Activated CD8-positive, alpha-beta memory T cell treated with anti-CD3 and anti-CD28 coated beads, Interleukin-2, amount 10 ng/mL, durations not matched to agents 7 days and 5 days (primary cell): ENCODE measurements at places on chromosomes 11 and 22.

DNA sequence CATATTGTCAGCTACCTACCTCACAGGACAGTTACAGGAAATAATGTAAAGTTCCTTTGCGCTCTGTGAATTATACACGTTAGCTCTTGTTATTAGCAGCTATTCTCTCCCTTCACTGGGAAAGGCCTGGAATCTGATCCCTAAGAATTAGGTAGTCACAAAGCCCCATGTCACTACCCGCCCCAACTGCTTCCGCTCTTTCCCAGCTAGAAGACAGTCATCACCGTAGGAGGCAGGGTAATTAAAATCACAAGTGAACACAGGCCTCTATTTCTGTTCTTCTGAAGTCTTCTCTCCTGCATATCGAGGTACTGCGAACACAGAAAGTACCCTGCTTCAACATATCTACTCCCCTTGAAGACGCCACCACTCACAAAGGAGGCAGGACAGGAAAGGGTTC is 12.6 kb upstream of the AHNAK start:
- DNase-seq, result no peak

GRCh38 chr22:39301108-39301507 is 18.3 kb downstream of the RPL3 start:
- DNase-seq, result no peak

DNA sequence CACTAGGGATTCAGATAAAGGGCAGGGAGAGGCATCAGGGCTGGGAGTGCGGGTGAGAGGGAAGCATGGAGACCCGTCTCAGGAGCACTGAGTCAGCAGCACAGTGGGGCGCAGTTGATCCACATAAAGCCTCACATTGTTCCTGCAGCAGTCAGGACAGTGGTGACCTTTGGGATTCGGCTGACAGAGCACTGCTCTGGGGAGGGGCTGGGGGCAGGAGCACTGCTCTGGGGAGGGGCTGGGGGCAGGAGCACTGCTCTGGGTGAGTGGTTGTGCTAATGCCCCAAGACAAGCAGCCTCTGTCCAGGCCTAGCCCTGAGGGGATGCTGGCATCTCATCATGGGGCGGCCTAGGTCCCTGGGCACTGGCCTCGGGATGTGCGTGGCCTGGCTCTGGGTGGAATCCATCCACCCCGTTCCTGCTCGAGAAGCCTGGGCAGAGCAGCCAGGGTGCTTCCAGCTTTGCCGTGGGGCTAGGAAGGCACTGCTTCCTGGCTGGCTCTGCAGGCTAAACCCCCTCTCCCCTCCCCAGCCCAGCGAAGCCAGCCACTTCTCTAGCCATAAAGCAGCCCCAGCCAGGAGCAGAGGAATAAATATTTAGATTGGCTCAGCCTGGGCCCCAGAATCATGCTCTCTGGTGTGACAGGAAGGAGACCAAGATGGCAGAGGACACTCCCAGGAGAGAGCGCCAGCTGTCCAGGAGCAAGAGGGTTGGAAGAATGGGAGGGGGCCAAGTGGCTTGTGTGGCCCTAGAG is 7.3 kb downstream of the OAF start:
- no peak for DNase-seq

DNA sequence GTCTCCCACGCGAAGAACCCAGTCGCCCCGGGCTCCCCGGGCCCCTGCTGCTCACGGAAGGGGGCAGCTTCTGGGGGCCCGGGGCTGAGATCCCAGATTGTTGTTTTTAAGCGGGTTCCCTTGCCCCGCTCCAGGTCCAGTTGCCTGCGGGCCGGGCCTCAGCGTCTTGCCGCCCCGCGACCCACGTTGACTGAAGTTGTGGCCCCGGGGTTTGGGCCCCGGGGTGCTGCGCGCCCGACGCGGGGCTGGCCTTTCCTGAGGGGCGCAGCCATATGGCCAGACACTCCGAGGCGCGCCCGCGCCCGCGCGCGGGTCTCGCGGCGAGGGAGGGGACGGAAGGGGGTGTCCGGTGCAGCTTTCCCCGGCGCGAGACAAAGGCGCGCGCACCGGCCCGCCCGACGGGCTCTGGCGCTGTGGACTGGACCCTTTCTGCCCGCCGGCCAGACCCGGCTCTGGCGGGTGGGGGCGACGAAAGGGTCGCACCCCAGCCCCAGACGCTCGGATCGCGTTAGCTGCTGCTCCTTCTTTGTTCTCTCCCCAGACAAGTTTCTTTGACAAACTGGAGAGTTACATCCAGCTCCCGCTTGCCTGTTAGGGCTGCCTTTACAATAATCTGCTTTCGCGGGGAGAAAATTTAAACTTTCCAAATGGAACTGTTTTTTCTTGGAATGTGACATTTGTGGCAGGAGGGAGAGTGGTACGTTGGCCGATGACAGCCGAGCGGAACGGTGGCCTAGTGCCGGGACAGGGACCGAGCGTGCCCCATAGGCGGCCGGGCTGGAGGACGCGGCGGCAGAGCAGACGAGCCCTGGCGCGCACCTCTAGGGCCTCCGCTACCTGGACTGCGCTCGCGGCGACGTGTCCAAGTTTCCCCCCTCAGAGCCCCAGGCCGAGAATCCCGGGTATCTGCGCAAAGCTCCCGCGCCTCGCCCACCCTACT is 716 bp downstream of the AMOTL1 start:
- no peak for DNase-seq

DNA sequence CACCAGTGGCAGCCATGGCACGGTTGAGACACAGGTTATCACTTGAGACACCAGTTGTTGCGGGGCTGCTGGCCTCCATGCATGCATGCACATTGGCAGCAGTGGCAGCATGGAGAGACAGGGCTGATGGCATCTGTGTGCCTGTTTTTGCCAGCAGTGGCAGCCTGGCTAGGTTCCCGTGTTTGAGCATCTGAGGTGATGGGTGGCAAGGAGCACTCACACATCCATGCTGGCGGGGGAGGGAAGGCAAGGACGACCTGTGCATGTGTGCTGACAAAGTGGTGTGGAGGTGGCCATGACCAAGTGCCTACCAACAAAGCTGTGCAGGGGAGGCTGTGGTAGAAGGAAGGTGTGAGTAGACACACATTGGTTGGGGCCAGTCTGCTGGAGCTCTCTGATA is 133.5 kb downstream of the CNTN5 start:
- no peak for DNase-seq

- no peak for DNase-seq
Observed at GRCh38 chr22:35349704-35350538, 31.0 kb upstream of the HMOX1 start.

GRCh38 chr11:112564228-112564955 is 303.7 kb upstream of the PLET1 start:
- DNase-seq, result no peak

DNA sequence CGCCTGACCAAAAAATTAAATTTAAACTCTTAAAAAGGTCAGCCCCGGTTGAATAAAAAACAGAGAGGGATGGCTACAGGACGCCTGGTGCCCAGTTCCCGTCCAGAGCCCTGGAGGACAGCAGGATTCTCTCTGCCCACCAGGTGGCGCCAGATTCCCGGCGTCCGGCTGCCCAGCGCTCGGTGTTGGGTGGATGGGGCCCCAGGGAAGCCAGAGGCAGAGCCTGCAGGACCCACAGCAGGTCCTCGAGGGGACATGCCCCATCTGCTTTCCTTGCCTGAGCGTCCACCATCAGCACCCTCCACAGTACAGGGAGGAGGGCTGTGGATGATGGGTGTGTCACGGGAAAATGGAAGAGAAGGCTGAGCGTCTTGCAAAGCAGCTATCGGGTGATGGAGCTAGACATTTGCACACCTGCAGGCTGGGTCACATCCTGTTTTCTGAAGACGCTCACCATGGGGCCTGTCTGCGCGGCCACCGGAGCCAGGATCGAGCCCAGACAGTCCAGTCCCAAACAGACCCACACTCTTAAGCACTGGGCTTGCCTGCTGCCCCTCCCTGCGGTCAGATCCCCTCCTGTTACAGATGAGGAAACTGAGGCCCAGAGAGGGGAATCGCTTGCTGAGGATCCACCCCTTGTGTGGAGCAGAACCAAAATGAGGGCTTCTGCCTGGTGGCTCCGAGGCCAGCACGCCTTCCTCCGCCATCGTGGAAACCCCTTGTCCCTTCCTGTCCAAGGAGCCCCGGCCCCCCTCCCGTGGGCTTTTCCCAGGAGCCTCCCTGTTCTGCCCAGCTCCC is 18.5 kb upstream of the CBX7 start:
- DNase-seq, result peak; percentile 87

DNA sequence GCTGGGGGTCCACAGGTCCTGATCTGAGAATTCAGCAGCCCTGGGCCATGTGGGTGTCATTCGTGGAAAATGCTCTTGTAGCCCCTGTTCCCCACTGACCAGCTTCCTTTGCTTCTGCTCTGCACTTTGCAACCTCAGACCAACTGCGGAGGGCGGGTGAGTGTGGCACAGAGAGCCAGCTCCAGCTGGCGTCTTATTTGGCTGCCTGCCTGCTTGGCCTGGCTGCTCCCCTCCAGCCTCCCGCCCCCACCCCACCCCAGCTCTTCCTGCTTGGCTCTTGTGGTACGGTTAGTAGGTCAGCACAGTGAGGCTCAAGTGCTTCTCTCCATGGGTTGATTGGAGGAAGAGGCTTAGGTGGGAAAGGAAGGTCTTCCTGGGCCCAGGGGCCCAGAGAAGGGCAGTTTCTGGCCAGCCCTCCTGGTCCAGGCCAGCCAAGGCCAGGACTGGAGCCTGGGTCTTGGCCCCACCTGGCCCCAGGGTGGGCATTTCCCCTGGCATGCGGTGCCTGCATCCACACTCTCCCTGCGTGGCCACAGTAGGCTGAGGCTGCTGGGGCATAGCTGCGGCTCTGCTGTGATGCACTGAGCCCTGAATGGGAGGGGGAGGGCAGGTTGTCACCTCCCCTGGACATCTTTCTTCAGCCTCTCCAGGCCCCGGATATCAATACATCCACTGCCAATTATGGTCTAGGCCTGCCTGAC is 26.5 kb downstream of the MYO7A start:
- DNase-seq, result no peak

DNA sequence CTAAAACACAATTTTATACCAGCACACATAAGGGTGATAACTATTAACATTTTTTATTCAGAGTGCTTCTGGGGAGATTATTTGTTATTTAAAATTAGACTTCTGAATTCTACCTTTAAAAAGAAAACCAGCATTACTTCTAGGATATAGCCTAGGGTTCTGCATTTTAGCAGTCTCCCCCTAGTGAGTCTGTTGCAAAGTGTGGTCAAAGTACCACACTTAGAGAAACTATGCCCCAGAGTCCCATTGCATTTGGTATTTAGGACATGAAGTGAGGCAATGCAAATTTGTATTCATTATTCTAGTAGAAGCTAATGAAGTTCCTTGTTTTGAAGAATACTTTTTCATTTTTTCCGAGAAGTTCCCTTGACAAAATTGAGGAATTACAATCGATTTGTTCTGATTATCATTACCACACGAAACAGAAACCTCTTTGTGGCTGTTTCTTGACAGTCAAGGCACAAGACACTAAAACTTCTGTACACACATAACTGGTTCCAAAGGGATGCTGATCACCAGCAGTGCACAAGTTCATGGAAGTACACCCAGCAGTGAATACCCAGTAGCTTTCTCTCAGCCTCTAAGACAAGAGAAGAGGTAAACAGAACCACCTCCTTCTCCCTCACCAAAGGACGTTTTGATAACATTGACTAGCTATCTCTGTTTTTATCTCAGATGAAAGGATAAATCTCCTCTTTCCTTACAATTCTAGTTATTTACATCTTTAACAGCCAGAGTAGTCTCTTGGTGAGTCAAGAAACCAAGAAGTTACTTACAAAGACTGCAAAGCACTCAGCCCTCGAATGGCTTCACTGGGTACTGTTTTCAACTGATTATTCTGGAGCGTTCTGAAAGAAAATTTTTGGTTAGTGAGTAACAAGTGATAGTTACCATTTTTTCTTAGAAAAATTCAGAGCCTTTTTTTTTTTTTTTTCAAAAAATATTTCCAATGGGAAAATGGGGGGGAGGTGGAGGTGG is 27.6 kb upstream of the CCDC34 start:
- DNase-seq, result no peak

GRCh38 chr11:86128914-86129313 is 60.0 kb upstream of the PICALM start:
- no peak for DNase-seq

DNA sequence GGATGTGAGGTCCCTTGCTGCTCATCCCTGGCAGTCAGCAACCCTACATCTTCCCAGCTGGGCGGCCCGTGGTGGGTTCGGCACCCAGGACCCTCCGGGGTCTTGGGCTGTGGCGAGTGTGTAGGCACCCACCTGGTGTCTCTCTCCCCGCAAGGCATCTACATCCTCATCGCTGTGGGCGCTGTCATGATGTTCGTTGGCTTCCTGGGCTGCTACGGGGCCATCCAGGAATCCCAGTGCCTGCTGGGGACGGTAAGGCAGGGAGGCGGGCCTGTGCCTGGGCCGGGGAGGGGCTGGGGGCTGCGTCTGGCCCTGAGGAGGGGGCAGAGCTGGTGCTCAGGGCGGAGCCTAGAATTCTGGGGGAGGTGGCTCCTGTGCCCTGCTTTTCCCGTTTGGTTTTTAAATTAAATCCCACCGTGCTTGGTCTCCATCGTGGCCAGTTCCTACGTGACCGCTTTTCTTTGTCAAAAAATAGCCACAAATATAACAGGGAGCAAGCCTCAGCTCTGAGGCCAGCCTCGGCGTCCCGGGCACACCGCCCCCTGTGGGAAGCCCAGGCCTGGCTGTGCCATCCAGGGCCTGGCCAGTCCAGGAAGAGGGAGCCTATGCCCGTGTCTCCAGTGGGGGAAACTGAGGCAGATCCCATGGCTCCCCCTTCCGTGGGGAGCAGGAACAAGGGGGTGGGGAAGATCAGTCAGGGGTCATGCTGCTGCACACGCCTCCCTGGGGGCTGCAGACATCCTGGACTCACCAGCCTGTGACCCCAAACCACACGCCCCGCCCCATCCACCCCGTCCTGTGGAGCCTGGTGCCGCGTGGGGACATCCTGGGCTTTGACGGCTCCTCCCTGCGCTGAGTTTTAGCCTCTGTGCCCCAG is 6.4 kb upstream of the TSSC4 start:
- no peak for DNase-seq

DNA sequence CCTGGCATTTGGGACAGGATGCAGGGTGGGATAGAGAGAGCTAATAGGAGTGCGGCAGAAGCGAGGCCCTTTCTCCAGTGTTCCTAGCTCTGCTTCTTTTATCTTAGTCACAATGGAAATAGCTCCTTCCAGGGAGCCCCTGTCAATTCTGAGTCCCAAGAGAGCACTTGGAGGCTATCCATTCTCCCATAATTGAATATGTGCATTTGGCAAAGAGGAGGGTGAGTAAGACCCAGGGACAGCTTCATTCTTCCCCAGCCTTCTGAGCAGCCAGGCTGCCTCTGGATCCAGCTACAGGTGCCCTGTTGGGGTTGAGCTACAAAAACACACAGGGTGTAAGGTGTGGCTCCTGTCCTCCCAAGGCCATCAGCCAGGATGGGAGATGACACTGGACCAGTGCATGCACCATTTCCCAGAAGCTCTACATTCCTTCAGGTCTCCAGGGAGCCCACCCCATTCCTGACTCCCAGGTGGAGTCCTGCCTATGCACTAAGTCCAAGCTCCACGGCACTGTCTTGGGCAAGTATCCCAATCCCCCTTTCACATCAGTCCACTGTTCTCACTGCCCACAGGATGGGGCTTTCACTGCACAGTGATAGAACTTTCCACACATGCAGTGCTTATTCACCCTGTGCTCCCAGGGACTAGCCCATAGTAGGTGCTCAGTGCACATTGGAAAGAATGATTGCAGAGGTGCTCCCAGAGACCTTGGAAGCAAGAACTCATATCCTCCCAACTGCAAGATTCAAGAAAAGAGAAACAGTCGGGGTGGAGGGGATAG is 6.2 kb downstream of the MS4A10 start:
- no peak for DNase-seq

GRCh38 chr11:33980897-33981296 is 70.6 kb upstream of the CAPRIN1 start:
- no peak for DNase-seq

- no peak for DNase-seq
Observed at GRCh38 chr11:95904009-95904650, 19.8 kb downstream of the MTMR2 start.
